Retinal pigment epithelial cell (primary cell): ENCODE measurements at places on chromosomes 7 and 10.

GRCh38 chr7:4884164-4884563 lies 648 bp upstream of the RADIL start:
- DNase-seq: no peak

- no peak for DNase-seq
Observed at GRCh38 chr10:91117505-91117904, 103.0 kb upstream of the PCGF5 start.

GRCh38 chr10:95363303-95363912 lies 72.6 kb upstream of the PDLIM1 start:
- DNase-seq: no peak

DNA sequence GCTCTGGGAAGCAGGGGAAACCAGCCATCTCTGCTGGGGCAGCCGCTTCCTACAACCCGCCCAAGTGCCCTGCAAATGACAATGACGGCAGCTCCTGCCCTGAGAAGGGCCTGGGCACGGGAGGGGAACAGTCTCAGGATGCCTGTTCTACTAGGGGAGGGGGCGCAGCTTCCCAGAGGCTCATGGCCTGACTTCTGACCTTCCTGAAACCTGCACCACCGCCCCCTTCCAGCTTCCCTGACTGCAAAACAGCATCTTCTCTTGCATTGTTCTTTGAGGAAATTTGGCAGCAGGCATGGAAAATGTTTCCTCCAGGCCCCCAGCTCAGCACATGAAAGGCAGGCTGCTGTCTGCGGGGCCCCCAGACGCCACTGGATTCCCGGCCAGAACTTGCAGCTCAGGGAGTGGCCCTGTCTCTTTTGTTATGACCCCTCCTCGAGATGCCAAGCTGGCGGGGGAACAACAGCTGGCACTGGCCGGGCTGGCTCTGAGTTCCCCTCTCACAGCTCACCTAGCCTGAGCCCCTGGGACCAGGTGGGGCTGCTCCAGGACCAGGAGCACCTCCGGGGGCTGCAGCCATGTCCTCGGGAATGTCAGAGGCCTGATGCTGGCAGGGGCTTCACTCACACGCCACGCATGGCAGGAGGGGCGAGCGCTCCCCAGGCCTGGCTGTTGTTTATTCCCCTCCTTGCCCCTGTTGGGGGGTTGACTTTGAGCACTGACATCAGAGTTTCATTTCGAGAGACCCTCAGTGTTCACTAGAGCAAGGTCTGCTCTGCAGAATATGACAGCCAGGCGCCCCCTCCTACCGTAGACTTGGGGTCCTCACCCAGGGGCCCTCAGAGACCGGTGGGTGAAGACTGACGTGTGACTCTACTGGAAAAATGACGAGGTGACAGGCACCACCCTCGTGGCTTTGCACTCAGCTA lies 62.7 kb downstream of the CALML3 start:
- no peak for DNase-seq

DNA sequence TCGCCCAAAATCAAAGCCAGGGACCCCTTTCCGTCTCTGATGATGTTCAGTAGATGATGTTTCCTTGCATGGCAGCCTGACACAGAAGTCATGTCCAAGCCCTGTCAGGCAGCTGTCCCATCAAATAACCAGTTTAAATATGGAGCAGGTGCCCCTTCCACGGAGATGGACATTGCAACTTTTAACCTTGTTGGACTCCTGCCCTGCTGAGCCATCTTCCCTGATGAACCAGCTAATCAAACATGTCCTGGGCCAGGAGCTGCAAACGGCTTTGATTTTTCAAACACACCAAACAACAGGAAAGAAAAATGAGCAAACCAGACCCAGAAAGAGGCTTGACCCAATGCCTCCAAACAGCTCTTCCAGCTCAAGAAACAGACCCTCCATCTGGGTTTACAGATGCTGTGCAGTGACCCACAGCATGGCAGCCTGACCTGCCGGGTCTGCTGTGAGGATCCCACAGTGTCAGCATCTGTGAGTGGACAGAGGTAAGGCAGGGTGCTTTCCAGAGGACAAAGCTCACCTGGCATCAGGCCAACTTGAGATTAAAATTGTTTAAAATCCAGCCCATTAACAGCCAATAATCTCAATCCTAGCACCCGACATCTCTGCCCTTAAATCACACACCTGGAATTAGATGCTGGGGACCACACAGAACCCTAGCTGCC lies 372.6 kb downstream of the GRID1 start:
- no peak for DNase-seq

GRCh38 chr7:149879766-149880637 lies 6.2 kb downstream of the ATP6V0E2 start:
- no peak for DNase-seq

DNA sequence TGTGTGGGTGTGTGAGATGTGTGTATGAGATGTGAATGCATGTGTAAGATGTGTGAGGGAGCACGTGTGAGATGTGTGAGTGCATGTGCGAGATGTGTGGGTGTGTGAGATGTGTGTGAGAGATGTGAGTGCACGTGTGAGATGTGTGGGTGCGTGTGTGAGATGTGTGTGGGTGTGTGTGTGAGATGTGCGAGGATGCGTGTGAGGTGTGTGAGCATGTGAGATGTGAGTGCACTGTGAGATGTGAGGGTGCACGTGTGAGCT lies 31.0 kb downstream of the PPIF start:
- DNase-seq: no peak

GRCh38 chr7:159143780-159144757 lies 598 bp downstream of the VIPR2 start:
- no peak for DNase-seq

GRCh38 chr7:151869455-151869854 lies 7.5 kb downstream of the PRKAG2 start:
- DNase-seq: no peak

DNA sequence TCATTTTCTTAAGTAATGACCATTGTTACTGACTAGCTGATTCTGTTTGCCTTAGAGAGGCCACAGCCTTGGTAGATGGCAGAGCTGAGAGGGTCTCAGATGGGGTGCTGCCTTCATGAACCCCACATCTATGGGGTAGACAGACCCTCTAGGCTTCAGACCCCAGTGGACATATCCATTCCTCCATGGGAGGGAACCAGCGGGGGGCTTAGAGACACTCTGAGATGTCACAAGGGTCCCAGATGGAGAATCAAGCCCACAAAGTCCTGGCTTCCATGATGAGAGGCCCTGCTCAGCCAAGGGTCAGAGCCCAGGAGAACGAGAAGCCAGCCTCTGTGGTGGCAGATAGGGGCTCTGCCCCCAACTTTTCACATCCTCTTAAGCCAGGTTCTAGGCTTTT lies 408.6 kb downstream of the TCERG1L start:
- DNase-seq: no peak
